ENCODE measurements at places on chromosomes 4 and X.

DNA sequence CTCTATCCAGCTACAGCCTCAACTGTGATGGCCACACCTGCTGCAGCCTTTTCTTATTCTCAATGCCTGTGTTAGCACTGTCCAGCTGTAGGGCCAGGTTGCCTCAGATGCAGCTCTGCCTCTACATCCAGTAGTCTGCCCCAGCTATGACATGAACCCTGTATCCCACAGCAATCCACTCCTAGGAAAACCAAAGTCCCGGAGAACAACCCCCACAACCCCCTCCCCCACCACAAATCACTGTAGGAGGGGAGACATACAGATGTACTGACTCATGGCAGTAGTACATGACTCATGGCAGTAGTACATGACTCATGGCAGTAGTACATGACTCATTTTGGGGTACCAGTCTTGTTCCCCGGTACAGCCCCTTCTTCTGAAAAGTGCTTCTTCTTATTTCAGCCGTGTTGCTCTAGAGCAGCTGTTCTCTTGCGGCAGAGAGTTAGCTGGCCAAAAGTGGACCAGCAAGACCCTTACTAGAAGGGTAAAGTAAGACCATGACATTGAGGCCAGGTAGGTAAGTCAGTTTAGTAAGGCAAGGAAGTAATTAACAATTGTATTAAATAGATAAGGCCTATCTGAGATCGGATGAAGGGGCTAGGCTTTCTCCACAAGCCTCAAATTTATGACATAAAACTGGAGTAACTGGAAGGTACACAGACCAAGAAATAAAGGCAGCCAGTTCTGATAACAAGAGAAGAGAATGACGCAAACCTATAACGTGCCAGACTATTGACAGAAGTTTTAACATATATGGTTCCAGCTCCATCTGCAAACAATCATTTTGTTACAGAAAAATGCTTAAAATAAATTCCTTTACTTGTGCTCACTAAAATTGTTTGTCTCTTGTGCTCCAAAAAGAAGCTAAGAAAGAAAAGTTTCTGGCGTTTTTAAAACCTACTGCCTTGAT is 221.4 kb downstream of the TACR3 start:
- no peak for DNase-seq

DNA sequence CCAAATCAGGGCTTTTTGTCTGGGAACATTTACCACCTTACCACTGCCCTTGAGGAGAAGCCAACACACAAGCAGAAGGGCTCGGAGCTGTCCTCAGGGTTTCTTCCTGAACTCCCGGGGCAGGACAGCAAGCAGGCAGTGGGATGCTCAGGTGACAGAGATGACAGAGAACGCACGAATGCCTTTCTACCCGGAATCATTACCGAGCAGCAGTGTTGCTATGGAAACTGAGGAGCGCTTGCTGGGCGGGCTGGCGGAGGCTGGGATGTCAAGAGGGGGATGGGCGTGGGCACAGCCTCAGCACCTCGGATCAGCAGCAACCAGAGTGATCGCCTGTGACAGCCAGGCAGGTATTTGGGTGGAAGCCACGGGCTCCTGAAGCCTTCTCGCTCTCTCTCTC is 17.8 kb downstream of the SSR4 start:
- no peak for DNase-seq

DNA sequence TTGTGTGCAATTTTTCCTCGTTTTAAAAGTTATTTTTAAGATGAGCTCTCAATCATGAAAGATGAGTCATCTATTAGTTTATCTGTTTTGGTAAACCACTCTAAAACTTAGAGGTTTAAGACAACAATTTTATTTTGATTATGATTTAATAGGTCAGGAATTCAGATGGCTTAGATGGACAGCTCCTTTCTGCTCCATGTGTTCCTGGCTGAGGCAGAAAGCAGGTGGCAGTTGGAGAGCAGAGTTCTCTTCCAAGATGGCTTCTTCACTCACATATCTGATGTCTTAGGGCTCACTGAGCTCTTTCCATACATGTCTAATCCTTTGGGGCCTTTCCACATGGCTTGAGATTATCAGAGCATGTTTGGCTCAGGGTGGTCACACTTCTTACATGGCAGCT is 48.3 kb upstream of the GRPR start:
- DNase-seq: no peak

- DNase-seq: no peak
Observed at GRCh38 chrX:110397339-110397738, 38.7 kb downstream of the RTL9 start.

DNA sequence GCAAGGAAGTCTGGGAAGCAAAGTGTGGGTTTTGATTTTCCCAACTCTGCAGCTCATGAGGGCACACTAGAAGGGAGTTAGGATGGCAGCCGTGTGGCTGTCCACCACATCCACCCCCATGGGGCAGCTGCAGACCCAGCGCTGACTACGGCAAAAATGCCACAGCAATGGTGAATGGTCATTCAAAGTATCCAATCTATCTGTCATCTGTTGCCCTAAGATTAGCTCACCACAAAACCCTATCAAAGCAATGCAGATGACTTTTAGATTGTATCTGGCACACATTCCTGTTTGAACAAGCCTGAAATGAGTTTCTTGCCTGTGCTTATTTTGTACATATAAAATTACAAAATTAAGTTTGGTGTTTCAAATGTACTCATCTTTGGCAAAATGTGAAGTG is 29.7 kb upstream of the HPSE start:
- no peak for DNase-seq

DNA sequence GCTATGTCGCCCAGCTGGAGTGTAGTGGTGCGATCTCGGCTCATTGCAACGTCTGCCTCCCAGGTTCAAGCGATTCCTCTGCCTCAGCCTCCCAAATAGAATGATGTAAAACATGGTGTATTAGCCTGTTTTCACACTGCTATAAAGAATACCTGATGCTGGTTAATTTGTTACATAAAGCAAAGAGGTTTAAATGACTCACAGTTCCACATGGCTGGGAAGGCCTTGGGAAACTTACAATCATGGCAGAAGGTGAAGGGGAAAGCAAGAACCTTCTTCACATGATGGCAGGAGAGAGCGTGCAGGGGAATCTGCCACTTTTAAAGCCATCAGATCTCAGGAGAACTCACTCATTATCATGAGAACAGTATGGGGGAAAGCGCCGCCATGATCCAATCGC is 1191.8 kb downstream of the ARAP2 start:
- no peak for DNase-seq

GRCh38 chr4:70948665-70949260 is 44.7 kb upstream of the DCK start:
- DNase-seq: no peak

DNA sequence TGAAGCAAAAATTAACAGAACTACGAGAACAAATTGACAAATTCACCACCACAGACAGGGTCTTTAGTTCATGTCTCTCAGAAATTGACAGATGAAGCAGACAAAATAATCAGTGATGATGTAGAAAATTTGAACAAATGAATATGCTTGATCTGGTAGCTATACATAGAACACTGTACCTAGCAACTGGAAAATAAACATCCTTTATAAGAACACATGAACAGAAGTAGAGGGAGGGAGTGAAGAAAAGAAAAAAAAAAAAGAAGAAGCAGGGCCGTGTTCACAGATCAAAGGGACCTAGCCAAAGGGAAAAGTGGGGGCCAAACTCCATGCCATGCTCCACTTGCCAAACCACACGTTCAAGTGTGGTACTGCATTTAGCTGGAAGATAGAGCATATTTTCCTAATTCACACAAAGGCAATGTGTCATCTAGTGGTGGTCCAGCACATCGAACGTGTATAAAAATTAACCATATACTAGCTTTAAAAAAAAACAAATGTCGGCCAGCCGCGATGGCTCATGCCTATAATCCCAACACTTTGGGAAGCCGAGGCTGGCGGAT is 5.6 kb upstream of the THOC2 start:
- peak; percentile 3 for DNase-seq

GRCh38 chrX:150363561-150364346 is 637 bp downstream of the MAMLD1 start:
- DNase-seq: no peak

DNA sequence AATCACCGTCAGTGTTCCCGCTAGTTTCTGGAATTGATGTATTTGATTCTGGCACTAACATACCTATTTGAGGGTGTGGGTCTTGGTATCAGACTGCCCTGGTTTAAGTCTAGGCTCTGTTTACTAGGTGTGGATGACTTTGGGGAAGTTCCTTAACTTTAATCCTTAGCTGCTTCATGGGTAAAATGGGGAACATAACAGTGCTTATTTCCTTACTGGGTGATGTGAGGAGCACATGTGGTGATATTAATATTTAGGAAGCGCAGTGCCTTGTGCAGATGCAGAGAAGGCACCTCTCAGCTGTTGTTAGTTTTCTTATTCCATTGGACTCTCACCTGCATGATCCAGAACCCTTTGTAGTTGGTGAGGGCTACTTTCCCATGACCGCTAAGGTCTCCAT is 17.1 kb downstream of the RNF4 start:
- no peak for DNase-seq

- DNase-seq: no peak
Observed at GRCh38 chr4:35237924-35238323, 1006.4 kb downstream of the ARAP2 start.

DNA sequence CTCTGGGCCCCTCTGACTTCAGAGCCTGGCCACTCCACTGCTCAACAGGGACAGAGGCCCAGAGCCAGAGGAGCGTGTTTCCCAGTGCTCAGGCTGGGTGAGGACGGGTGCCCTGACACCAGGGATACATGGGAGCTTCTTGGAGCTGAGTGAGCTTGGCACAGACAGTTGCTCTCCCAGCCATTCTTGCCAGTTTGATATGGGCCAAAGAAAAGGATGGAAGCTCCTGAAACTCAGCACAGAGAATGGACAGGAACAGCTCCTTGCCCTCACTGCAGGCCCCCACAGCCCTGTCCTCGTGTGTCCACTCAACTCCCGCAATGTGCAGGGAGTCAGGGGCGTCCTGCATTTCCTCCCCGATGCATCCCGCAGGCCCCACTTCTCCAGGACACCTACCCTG is 38.8 kb downstream of the NSG1 start:
- DNase-seq: no peak

DNA sequence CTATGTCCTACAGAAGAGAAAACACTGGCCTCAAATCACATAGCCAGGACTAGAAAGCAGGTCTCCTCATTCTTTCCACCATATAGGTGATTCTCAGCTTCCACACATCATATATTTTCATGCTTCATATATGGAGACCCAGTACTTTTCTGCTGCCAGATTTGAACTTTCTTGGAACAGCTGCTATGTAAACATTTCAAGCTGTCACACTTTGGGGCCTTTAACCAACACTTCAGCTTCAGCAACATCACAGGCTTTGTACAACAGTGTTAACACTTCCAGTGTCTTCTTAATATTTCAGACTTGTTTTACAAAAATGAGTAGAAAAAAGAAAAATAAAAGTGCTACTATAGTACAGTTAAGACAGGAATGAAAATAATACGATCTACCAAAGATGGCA is 12.6 kb downstream of the SH3RF1 start:
- no peak for DNase-seq

DNA sequence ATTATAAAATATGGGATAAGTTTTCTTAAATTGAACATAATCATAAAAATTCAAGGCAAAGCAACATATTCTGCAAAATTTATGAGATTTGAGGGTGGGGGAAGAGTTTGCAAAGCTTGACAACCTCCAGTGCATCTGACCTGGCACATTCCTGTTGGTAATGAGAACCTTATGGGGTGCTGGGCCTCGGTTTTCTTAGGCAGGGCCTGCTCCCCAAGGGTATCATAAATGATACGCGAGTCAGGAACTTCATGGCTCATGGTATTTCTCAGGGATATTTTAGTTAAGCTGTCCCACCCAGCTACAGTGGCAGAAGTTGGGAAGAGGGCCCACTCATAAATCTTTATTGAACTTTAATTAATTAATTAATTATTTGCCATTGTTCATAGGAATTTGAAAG is 13.2 kb downstream of the AFF2 start:
- DNase-seq: no peak

GRCh38 chrX:125340490-125340889 is 20.8 kb downstream of the TEX13C start:
- peak; percentile 3 for DNase-seq

- peak; percentile 18 for DNase-seq
Observed at GRCh38 chr4:20428436-20429160, 176.9 kb downstream of the SLIT2 start.

DNA sequence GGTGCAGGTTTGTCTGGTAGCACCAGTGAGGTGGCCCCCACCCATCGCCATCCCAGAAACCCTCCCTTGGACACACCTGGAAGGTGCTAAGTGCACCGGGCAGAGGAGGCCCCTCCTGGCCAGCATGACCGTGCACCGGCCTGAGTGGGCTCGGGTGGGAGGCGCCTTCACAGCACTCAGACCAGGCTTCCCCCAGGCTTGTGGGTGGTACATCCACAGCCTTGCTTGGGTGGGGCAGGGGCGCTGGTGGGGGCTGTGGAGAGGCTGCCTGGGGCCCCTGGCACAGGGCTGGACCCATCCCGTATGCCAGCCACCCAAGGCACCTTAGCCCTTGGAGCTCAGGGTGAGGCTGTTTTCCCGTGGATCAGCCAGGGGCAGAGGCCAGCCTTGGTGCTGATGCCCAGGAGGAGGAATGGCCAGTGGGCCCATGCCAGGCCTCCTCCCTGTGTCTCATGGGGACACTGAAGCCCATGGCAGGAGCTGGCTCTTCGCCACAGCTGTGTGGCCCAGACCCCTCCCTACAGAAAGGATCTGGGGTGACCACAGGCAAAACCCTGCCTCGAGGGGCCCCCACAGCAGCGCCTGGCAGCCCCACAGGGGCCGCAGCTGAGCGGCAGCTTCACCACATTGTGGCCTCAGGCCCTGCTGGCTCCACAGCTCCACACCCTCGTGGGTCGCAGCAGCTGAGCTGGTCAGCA is 21.4 kb downstream of the NKX1-1 start:
- no peak for DNase-seq

DNA sequence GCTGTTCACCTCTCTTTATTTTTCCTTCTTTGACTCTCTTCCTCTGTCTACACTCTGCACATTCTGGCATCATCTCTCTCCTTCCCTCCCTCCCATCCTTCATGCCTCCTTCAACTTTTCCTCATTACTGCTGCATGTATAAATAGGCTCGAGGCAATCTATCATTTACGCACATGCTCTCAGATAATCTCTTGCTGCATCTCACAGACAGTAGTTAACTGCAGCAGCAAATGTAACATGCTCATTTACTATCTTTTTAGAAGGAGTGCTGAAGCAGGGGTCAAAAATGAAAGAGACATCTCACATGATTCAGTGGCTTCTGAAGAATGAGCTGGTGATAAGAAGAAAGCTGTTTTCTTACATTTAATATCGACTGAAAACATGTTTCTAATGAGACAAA is 127.7 kb downstream of the RASL11B start:
- DNase-seq: no peak

DNA sequence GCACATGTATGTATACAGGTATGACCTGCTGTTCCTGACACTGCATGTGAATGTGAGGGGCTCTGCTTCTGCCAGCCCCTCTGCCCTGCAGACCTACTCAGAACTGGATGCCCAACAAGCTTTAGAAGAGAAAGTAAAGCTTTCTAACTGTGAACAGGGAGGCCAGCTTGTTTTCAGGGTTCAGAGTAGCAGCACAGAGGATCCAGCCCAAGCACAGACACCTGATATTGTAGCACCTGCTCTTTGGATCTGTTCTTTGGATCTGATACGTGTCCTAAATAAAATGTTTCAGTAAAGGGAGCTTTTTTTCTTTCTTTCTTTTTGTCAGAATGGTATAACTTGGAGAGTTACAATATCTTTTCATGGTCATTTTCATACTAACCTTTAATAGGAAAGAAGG is 19.2 kb downstream of the DCUN1D4 start:
- no peak for DNase-seq

- peak; percentile 3 for DNase-seq
Observed at GRCh38 chr4:178306565-178306964, 864.3 kb upstream of the AGA start.

Data from stomach (tissue), 19 donors.